ENCODE measurements at places on chromosomes 2 and 18.
A peak's percentile ranks its signal among the peaks of the same experiment; 100 is the strongest.

- no peak for DNase-seq
These were observed 79.8 kb downstream of the CIB4 start for GRCh38 chr2:26561376-26561775.

DNA sequence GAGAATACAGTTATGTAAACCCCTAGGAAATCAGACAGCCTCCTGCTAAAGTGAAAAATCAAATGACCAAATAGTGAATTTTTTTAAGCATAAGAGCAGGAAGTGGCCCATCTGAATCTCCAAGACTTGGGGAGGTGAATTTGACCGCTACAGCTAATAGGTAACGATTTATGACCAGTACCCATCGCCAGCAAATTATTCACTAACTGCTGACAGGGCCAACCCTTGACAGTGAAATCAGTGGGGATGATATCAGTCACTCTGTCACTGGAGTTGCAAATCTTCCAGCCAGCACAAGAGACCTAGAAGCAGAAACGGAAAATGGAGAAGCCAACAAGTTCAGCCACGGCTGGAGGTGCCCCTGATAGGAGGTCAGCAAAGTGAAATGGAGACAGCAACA is 164.3 kb upstream of the PIK3C3 start:
- DNase-seq: no peak

GRCh38 chr2:222296911-222297599 is 1.7 kb downstream of the PAX3 start:
- DNase-seq: peak; percentile 50

GRCh38 chr2:43169987-43170386 is 56.4 kb downstream of the ZFP36L2 start:
- DNase-seq: peak; percentile 81

Measured in ELF-1 (cell line).